ENCODE measurements at places on chromosomes 7 and 10.
A peak's percentile ranks its signal among the peaks of the same experiment; 100 is the strongest.

GRCh38 chr7:87027900-87028299 is 31.6 kb downstream of the ELAPOR2 start:
- DNase-seq: no peak

- DNase-seq: no peak
These were observed 80.6 kb upstream of the RHEB start for GRCh38 chr7:151600331-151600730.

GRCh38 chr7:30594048-30594539 is 584 bp upstream of the GARS1 start:
- DNase-seq: peak; percentile 47

DNA sequence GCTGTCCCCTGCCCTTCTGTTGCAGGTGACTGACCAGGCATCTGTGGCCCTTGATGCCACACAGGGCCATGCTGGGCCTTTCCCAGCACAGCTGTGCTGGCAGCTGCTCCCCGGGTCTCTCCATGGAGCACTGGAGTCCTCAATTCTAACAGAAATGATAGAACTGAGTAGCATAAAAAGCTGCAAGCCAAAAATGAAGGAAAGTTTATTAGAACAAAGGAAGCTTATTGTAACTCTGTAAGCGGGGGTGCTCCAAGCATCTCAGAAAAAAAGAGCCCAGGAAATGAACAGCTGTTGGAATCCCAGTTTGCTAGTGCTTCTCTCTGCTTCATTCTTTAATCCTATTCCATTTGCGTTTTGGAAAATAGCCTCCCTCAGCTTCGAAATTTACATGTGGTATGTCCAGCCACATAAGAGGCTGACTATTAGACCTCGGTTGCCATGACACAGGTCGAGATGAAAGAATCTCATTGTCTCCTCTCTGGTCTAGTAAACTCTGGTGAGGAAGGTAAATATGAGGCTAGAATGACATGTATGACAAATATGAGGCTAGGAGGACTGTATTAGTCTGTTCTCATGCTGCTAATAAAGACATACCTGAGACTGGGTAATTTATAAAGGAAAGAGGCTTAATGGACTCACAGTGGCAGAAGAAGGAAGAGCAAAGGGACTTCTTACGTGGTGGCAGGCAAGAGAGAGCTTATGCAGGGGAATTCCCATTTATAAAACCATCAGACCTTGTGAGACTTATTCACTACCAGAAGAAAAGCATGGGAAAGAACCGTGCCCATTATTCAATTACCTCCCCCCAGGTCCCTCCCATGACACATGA is 23.7 kb downstream of the EPDR1 start:
- DNase-seq: no peak

- no peak for DNase-seq
These were observed 55.9 kb downstream of the ITIH5 start for GRCh38 chr10:7610651-7611389.

DNA sequence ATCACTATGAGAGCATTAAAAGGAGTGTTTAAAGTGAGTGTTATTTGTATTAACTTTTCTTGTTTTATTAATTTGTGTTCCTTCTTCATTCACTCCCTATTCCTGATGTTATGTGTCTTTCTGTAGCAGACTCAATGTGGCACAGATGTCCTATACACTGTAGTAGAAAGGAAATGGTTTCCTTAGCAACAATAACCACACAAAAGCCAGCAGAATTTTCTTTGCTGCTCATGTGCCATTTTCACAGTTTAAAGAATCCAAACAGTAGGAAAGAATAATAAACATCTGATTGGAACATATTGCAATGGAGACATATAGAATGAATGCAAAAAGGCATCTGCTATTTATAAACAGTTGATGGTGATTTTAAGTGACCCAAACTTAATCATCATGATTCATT is 763.6 kb downstream of the PHTF2 start:
- DNase-seq: no peak

Measured in stimulated activated CD4-positive, alpha-beta T cell treated with anti-CD3 and anti-CD28 coated beads, Interleukin-1b, Interleukin-23, amount 100 ng/mL, for 48 hours (primary cell).